Right lung (tissue), 10 donors: ENCODE measurements at places on chromosomes 4 and X. TPM values are rescaled to one million over a fixed set of nuclear protein-coding genes. Genes with fewer than 3 reads are reported as not detected.

GRCh38 chr4:137213372-137214173, 318.7 kb downstream of the PCDH18 start:
- DNase-seq, result no peak

- DNase-seq, result no peak
Measured at GRCh38 chrX:34653811-34654210, 3.3 kb downstream of the TMEM47 start.

The CASP3 gene
- polyA plus RNA-seq, result 34.9 TPM

DNA sequence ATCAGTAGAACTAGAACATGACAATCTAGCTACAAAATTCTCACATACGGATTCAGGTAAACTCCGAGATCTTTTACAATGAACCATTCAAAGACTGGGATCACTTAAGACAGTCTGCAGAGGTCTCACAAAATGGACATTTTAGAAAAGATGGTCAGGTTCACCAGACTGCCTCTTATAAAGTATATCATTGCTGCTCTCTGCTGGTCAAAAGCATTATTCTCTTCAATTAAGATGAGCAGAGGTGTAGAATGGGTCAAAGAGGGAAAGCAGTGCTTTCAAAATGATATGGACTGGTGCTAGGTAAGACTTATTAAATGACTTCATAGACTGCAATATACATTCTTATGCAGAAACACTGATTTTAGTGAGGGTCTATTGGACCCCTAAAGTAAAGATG, 434.7 kb downstream of the PACRGL start:
- no peak for DNase-seq

The JAKMIP1 gene
- 0.16 TPM for polyA plus RNA-seq
